ENCODE measurements at places on chromosomes 6 and 20. TPM values are rescaled to one million over a fixed set of nuclear protein-coding genes. Genes with fewer than 3 reads are reported as not detected.

Gene MACROD2
- 0.68 TPM for total RNA-seq

Gene GRM1
- not detected for total RNA-seq

Gene VSTM2L
- total RNA-seq = 0.14 TPM

Gene LY6G5C
- 1.1 TPM for total RNA-seq

Gene PSORS1C2
- total RNA-seq = not detected

Gene TBXT
- total RNA-seq = not detected

Gene PLN
- total RNA-seq = not detected

Gene ATAT1
- total RNA-seq = 6.1 TPM

Gene SOX18
- not detected for total RNA-seq

Gene SS18L1
- total RNA-seq = 8.1 TPM

Gene MATN4
- total RNA-seq = 0.10 TPM

Gene ZFP64
- total RNA-seq = 39.6 TPM

Gene HLA-DQB2
- not detected for total RNA-seq

Gene HSPA1L
- total RNA-seq = 0.46 TPM

Gene AIF1
- not detected for total RNA-seq

Gene COL19A1
- not detected for total RNA-seq

Gene MEP1A
- total RNA-seq = not detected

Gene CHRNA4
- not detected for total RNA-seq

Gene PLCB1
- total RNA-seq = 0.41 TPM

- DNase-seq = peak; percentile 19
These were observed 52.1 kb downstream of the BMP2 start for GRCh38 chr20:6819599-6819998.

DNA sequence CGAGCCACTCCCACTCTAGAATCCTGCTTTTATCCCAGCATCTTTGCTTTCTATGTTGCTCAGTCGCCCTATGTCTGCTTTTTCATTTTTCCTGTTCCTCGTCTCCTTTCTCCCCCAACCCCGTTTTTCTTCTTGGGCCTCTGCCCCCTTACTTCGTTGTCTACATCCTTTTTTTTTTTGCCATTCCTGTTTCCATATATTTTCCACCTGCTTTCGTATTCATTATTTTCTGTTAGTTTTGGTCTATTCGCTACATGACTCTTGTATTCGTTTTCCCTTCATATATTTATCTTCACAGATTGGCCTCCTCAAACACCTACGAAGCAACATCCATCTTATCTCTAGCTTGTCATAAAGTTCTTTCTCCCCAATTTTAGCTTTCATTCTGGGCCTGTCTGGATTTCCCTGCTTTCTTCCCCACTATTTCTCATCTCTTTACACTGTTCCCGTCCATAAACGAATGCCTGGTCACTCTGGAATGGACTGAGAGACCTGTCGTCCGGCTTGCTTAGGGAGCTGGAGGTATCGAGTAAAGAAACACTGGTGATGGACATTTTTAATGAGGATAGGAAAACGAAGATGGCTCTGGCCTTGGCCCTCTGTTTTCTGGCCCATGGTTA is 915 bp downstream of the PRRC2A start:
- DNase-seq = no peak

- DNase-seq = no peak
These were observed 8.8 kb upstream of the PERP start for GRCh38 chr6:138115877-138116660.

- DNase-seq = no peak
These were observed 368.0 kb downstream of the QKI start for GRCh38 chr6:163782436-163783003.

- no peak for DNase-seq
These were observed 324.7 kb downstream of the CD83 start for GRCh38 chr6:14442242-14442641.

- no peak for DNase-seq
These were observed 277.5 kb upstream of the MAN1A1 start for GRCh38 chr6:119626884-119627619.

DNA sequence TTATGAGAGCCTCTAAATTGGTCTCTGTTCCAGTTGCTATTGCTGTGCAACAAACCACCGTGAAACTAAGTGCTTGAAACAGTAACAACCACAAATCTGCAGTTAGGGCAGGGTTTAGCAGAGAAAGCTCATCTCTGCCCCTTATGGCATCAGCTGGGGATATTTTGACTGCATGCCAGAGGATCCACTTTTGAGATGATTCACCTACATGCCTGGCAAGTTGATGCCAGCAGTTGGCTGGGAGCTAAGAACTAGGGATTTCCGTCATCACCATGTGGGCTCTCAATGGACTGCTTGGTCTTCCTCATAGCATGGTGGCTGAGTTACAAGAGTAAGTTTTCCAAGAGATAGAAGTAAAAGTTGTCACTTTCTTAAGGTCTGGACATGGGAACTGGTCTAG is 35.1 kb downstream of the PLCB4 start:
- peak; percentile 89 for DNase-seq

- no peak for DNase-seq
These were observed 2.3 kb downstream of the TUBB start for GRCh38 chr6:30722280-30723112.

- no peak for DNase-seq
These were observed 164.9 kb downstream of the CDH26 start for GRCh38 chr20:60123096-60123495.

DNA sequence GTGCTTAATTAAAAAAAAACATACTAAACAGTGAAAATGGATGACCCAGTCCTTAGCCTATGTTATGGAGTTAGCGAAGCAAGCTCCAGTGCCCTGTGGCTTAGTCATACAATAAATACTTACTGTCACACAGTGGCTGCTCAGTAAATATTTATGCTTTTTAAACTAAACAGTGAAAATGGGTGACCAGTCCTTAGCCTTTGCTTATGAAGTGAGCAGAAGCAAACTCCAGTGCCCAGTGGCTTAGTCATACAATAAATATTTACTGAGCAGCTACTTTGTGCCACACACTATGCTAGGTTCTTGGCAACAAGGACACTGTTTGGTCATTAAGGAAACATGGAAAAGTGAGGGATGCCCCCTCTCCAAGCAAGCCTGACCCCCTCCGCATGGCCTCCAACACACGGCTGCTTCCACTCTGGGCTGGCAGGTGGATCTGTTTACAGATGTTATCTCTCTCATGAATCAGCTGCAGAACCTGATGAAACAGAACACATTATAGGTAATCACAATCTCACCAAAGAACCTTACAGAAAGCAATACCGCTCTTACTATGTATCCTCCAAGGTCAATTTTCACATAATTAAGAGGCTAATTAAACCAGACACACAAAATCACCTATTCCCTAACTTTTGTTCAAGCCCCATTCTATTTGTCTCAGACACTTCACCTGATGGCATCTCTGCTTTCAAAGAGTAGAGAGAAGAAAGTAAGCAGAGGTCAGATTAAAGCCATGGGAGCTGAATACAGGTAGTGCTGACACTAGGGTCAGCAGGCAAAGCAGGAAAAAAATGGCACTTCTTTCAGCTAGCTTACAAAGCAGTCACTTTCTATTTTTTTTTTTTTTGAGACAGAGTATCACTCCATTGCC is 27.3 kb downstream of the CDK5RAP1 start:
- DNase-seq = no peak

DNA sequence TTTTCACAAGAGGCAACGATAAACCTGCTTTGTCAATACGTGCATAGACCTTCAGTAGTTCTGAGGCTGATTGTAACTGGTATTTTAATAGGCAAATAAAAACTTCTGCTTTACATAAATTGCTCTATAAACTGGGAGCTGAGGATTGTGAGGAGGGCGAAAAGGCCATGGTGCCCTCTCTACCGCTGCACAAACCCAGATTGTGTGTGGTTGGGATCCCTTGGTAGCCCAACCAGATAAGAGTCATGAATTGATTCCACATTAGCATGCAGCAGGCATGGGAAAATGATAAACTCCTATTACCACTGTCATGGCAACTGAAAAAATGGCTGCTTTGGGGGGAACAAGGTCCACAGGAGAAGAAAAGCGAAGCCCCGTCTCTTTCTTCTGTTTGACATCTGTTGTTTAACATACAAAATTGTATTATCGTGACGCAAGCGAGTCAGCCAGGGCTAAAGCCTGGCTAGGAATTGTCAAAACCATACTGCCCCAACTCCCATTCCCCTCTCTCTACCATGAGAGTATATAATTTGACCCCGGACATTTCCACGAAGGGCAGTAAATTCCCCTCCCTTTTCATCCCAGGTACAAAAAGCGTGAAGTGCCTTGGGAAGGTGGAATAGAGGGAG is 157.8 kb upstream of the SALL4 start:
- DNase-seq = no peak

DNA sequence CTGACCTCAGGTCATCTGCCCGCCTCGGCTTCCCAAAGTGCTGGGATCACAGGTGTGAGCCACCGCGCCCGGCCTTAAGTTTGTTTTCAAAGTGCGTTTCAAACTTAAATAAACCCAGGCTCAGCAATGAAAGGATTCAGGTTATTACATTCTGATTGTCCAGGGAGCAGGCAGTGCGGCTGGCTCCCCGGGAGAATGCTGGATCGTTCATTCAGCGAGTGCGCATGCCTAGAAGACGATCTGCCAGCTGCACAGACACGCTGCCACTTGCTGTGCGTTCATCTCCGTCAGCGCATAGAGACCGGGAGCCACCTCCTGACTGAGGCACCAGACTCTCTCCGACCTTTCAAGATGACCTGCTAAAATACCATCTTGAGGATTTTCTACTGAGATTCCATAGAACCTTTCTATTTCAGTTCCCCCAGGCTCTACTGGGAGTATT is 163.9 kb upstream of the ZNF217 start:
- peak; percentile 60 for DNase-seq

DNA sequence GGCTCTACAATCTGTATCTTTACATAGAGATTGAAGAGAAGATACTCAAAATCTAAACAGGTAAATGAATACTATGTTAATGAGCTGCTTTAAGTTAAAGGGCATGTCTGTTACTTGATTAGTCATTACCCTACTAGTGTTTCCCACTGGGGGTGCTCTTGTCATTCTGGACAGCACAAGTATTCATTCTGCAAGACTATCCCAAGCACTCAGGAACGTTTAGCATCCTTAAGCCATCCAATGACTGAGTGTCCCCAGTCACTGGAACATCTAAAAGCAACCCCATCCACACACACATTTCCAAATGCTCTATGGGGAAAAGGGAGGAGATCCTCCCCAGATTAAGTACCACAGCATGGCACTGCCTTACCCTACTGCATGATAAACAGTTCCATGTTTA is 25.7 kb downstream of the EZR start:
- DNase-seq = no peak

DNA sequence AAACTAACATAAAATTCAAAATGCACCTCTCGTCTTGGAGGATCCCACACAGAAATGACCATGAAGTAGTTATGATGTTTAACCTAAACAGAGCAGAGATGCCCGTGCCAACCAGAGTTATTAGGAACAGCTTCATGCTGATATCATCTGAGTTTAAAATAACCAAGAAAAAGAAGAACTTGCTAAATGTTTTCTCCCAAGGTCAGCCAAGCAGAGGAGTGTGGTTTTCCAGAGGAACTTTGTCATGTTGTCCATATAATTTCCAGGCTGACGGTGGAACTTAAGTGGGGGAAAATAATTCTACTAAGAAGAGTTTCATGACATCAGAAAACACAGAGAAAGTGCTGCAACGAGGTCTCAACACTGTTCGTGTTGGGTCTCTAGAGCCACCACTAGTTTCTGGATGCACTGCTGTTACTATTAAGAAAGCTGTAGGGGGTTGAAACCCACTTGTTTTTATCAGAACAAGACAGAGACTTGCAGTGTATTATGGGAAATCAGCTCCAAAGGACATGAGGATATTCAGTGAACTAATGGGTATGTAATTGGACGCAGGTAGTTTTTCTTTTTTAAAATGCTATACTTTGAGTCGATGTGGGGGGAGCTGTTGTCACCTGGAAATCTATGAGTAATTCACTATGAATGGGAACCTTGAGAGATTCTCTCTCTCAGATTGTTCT is 5.2 kb downstream of the AGPAT4 start:
- no peak for DNase-seq

GRCh38 chr20:50921803-50922501 is 9.3 kb downstream of the ADNP start:
- DNase-seq = no peak

Measured in foreskin keratinocyte (primary cell).